H1 (cell line): ENCODE measurements at places on chromosomes 13 and 19. TPM values are rescaled to one million over a fixed set of nuclear protein-coding genes. Genes with fewer than 3 reads are reported as not detected.

GRCh38 chr13:113187263-113187669 lies 21.2 kb downstream of the PCID2 start:
- no peaks in the 10 kb centered on the region for H3K4me1 ChIP-seq
- H3K36me3 ChIP-seq = peaks cover 29% of the 10 kb centered on the region
- no peak overlapping the region for H3K4me3 ChIP-seq
- H3K27ac ChIP-seq = no peak overlapping the region
- no peaks in the 10 kb centered on the region for H3K27me3 ChIP-seq

Gene NMRK2
- polyA plus RNA-seq = 206 and 227 TPM in 2 replicates

DNA sequence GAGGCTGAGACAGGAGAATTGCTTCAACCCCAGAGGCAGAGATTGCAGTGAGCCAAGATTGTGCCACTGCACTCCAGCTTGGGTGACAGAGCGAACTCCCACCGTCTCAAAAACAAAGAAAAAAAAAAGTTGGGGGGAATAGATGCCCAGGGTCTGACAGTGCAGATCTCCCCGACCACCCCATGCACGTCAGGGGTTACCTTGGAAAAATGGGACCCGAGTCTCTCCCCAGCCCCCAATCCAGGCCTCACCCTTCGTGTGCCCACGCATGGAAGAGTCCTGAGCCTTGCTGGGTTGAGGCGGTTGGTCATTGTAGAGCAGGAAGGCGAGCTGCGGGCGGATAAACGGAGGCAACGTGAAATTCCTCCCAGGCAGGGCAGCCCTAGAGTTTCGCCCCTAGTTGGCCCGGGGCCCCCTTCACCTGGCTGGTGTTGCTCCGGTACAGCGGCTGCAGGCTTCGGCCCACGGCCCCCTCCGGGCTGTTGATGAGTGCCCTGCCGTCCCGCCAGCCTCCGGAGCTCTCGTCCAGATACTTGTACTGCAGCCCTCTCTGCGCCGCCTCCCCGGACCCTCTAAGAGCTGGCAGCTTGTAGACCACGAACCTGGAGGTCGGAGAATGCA lies 588 bp downstream of the DNASE2 start:
- H3K4me3 ChIP-seq = peak overlapping the region; percentile 86
- H3K36me3 ChIP-seq = 0 out of 2 replicates have a peak, but pooled peaks cover 2% of the 10 kb centered on the region
- peak overlapping the region; percentile 20; the same call in 1 of the 2 replicates for H3K27ac ChIP-seq
- no peaks in the 10 kb centered on the region for H3K27me3 ChIP-seq
- no peaks in the 10 kb centered on the region for H3K4me1 ChIP-seq

Gene FCHO1
- 13.0 and 19.5 TPM in 2 replicates for polyA plus RNA-seq

DNA sequence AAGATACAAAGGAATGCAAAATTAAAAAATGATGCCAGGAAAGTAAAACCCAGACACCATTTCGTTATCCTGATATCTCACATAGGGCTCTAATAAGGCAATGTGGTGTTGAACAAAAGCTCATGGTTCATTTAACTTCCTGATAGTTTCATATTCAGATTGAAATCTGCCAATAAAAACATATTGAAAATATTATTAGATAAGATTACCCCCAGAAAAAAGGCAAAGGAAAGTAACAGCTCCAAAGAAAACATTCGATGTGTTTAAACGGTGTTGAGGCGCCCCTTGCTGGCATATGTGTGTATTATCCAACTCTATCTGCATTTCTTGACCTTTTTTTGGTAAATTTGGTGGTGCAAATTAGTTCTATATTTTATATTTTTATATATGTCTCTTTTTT lies 75.9 kb downstream of the ESD start:
- DNase-seq = no peak
- no peaks in the 10 kb centered on the region for H3K27me3 ChIP-seq
- no peak overlapping the region for H3K27ac ChIP-seq
- no peaks in the 10 kb centered on the region for H3K36me3 ChIP-seq
- H3K4me3 ChIP-seq = no peak overlapping the region

Gene TDRD12
- 0.36 and 0.39 TPM in 2 replicates for polyA plus RNA-seq

GRCh38 chr19:7000816-7001215 lies 20.4 kb downstream of the MBD3L2B start:
- no peak overlapping the region for H3K27ac ChIP-seq
- H3K36me3 ChIP-seq = no peaks in the 10 kb centered on the region
- no peaks in the 10 kb centered on the region for H3K27me3 ChIP-seq
- no peaks in the 10 kb centered on the region for H3K4me1 ChIP-seq
